ENCODE measurements at places on chromosomes 6 and 20. TPM values are rescaled to one million over a fixed set of nuclear protein-coding genes. Genes with fewer than 3 reads are reported as not detected.
A peak's percentile ranks its signal among the peaks of the same experiment; 100 is the strongest.

DNA sequence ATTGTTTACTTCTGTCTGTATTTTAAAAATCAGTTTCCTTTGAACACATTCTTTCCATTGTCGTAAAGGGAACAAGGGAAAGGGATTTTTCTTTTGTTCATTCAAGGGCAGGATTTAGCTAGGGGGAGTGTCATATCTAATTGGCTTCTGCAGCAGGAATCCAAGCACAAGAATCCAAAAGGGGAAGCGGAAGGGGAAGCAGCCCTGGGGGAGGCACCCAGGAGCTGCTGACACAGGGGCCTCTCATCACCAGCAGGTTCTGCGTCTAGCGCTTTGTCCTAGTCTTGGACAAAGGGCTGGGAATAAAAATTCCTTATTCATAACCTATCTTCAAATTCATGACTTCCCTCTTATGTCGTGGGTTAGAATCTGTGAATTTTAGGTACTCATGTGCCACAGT, 13.7 kb downstream of the RIPK1 start:
- no peak for DNase-seq

DNA sequence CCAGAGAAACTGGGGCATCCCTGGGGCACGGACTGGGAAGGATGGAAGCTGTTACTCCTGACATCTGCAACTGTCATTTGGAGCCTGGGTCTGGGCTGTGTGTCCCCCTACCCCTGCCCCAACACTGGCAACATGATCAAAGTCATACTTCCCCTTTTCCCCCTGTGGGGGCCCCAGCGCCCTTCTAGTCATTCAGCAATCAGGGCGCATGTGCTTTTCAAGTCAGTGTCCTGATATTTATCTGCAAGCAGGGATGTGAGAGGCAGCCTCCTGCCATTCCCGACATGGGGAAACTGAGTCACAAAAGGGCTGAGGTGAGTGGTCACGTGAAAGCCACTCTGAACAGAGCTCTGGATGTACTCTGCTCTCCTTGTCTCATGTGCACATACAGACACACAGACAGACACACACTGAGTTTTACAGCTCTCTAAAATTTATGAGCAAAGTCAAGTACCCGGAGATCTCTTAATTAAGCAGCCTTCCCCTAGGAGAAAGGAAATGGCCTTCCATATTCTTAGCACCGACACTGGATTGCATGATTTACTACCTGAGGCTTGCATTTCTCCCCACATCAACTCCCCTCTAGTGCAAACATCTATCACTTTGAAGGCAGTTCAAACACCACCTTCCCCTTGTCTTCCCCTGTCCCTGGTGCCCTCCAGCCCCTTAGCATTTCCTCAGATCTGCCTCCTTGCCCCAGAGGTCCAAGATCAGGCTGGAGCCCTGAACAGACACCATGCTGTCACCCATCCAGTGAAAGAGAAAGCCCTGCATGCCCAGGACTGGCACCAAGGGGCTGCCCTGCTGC, 170.7 kb downstream of the CDC5L start:
- no peak for DNase-seq

DNA sequence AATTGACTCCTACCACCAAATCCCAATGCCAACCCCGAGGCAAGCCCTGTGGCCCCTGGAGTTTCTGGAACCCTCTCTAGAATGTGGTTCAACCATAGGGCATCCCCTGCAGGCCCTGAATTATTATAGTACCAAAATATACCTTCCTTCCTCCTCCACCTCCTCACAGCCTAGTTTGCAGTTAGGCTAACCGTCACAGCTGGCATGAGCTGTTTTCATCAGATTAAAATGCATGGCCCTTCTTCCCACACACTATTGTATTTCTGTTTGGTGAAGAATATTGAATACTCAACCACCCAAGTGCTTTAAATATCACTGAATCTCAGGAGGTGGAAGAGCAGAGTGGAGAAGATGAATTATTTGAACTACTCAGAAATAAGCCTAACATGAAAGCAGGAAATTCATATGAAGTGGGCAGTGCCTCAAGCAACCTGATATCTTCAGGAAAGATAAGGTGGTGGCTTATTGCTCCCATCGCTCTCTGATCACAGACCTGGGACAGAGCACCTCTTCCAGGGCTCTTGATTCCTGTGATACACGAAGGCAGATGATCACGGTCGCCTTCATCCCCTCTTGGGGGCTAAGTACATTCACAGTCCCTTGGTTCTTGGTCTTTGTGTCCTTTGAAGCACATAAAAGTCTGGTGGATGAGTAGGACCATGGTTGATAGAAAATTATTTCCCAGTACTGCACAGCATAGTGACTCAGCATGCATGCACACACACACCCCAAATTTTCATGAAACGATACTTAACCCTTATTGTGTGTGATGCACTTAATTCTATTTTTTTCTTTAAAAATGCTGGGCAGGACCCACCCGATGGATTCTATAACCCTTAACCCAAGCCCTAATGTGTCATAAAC, 90.9 kb downstream of the PSMG4 start:
- no peak for DNase-seq

GRCh38 chr20:12700701-12701100, 308.1 kb upstream of the SPTLC3 start:
- no peak for DNase-seq

DNA sequence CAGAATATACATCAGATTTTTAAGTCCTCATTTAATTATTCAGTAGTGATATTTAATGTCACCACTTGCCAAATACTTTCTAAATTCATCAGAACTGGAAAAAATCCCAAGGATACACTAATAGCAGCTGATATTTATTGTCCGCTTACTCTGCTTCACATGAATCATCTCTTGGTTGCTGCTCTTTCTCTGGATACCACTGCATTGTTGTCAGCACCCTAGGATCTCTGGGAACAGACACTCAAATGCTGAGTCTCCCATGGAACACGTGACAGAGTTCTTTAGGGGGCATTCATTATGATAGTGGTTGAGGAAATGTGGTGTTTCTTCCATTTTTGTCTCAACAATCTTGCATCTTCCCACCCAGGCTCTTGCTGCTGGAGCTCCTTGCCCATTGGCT, 318.0 kb downstream of the RFPL4B start:
- no peak for DNase-seq

DNA sequence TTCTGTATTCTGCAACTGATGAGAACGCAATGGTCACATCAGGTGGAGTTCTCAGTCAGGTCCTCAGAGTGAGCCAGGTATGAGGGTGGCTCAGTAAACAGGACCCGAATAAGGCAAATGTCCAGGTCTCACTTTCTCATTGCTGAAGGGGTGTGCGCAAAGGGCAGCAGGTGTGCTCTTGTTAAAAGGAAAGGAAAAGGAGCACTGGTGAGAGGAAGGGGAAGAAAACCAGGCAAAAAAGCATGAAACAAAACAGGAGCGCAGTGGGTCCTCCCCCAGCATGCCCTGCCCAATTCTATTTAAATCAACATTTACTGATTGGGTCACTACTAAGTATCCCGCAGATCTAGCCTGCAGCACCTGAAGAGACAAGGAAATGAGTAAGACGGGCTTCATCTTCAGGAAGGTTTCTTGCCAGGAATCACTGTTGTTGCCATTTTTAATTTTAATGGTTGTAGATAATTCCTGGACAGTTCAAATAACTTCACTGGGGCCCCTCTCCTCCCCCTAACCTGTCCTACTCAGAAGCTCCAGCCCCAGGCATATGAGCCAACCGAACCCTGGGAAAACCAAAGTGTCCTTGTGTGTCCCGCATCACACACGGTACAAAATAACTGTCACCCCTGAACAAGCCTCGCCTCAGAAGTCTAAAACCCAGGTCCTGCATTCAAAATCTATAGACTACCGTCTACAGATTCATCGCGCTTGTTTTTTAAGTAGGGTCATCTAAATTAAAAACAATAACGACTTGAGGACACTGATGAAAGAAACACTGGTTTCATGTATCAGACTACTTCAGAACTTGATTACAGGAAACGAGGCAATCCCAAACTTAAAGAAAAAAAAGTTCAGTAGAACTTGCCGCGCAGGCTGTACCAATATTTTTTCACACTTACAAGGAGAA, 980 bp downstream of the MBOAT1 start:
- no peak for DNase-seq

GRCh38 chr6:74991573-74992332, 214.1 kb downstream of the COL12A1 start:
- no peak for DNase-seq

DNA sequence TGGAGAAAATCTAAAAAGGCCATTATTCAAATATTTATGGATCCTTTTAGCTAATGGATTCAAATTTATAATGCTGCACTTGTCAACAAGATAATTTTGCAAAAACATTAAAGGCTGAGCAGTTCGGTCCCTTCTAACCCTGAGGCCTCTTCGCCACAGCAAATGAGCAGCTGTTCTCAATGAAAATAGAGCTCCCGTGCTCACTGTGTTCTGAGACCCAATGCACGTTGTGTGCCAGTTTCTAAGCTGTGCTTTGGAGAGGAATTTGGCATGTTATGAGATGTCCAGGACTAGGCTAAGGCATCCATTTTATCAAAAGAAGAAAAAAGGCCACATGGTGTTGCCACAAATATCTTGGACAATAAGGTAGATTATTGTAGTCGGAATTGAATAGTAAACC, 220.1 kb upstream of the TSHZ2 start:
- no peak for DNase-seq

DNA sequence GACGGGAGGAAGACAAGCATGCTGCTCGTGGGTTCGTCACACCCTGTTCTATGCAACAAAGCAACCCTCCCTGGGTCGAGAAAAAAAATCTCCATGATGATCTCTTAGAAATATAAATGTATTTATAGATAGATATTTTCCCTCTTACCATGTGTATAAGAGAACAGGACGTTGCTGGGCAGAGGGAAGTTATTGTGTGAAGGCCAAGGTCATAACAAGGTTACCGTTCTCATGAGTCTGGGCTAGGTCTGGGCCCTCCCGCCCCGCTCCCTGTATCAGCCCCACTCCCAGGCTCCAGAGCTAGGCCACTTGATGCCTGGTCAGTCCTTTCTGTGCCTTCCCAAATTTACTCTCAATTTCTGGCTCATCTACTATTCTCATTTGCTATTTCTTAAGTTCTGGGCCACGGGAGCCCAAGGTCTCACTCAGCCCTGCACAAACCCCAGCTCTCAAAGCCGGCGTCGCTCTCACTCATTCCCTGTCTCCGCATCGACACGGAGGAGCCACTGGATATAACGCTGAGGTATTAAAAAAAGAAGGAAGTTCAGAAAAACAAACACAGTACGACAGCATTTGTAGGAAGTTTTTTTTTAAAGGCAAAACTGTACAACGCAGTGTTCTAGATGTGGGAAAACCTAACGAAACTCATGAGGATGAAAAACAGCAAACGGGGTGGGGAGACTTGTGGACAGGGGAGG, 96.8 kb downstream of the PSMG4 start:
- DNase-seq: peak; percentile 25

DNA sequence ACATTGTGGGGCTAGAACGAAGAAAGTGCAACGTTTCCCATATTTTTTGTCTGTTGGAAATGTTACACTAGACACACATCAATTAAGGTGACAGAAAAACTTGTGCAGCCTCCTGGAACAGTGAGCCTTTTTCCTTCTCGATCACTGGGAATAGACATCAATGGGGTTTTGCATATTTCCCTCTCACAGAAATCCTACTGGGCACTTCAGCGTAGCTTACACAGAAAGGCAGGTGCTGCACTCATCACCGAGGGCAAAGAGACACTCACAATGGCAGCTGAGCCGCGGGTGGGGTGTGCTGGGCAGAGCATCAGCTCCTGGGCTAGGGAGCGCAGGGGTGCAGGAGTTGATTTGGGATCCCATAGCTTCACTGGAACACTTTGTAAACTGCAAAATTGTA, 64.5 kb downstream of the THBS2 start:
- DNase-seq: no peak

- DNase-seq: no peak
These were observed 131.0 kb upstream of the CST7 start for GRCh38 chr20:24818056-24818455.

DNA sequence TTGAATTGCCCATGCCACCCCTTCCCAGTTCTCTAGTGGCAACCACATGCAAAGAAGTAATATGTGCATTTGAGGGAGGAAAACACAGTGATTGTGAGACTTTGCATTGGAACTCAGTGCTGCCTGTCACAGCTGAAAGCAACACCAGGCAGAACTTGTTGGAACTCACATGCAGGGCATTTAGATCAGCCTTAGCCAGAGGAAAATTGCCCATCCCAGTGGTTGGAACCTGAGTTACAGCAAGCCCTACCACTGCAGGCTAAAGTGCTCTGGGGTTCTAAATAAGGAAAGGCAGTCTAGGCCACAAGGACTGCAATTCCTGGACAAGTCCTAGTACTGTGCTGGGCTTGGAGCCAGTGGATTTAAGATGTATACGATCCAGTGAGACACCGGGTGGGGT, 245.3 kb upstream of the UFL1 start:
- DNase-seq: no peak

DNA sequence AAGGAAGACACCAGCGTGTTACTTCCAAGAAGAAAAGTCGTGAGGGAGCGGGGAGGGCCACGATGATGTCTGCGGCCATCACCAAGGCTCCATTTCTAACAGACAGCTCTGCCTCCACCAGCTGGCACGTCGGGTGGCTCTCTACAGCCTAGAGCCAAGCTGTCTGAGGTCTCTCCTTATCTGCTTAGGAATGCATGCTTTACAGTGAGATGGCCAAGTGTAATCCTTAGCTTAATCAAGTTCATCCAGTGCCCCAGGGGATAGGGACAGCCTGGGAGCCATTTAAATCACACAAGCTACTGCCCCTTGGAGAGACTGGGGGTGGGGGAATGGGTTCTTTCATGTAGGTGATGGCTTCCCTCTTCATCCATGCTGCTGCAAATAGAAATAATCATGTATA, 213.8 kb upstream of the CST7 start:
- no peak for DNase-seq

DNA sequence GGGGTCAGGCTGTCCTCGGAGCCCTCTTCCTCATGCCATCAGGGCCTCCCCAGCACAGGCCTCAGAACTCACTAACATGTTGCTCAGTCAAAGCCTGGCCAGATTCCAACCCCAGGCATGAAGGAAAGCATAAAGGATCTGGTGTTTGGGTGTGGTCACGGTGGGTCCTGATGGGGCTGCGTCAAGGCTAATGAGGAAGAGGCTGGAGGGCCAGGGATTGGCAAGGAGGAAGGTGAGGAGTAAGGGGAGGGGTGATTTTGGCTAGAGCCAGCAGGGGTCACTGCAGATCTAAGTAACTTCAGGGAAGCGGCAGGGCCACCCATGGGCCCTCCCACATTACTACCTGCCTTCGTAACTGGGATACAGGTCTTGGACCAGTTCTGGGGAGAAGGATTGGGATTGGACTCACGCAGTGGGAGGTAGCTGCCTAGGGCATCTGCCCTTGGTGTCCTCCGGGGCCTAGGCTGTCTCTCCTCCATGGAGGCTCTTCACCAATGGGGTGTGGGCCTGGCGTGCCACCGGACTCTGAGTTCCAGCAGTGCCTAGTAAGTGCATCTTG, 36.2 kb upstream of the MRPS18A start:
- DNase-seq: peak; percentile 28

GRCh38 chr6:14310960-14311359, 193.4 kb downstream of the CD83 start:
- DNase-seq: no peak

- DNase-seq: no peak
These were observed 98.7 kb downstream of the CD24 start for GRCh38 chr6:106875782-106876321.

OLIG3 gene
- total RNA-seq: not detected

CAPN11 gene
- not detected for total RNA-seq

SLC25A27 gene
- total RNA-seq: 0.70 TPM

SLC22A16 gene
- total RNA-seq: not detected
